ENCODE measurements at places on chromosomes 6 and 20.

DNA sequence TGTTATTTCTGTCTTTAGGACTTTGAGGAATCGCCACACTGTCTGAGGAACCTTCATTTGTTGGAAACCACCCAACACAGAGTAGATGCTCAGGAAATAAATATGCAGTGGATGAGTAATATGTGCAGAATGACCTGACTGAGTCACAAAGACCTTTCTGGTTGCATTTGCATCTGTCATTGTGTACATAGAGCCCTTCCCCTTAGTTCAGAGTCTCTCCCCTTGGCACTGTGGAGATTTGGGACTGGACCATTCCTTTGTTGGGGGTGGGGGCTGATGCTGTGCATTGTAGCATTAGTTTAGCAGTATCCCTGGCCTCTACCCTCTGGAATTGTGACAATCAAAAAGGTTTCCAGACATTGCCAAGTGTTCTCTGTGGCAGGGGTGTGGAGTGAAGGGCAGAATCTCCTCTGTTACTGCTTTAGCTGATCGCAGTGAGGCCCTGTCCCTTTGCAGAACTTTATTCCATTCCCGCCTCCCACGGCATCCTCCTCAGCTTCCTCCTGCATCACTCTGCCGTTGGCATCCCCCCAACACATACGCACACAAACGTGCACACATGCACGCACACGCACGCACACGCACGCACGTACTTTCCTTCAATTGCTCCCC lies 64.5 kb downstream of the EYA2 start:
- no peak for DNase-seq

GRCh38 chr6:159117046-159117445 lies 52.2 kb upstream of the FNDC1 start:
- no peak for DNase-seq

- DNase-seq, result no peak
Observed at GRCh38 chr6:150345781-150346180, 23.0 kb upstream of the IYD start.

GRCh38 chr6:165664559-165665383 lies 1.7 kb upstream of the PDE10A start:
- no peak for DNase-seq

GRCh38 chr6:33061987-33062386 lies 11.5 kb downstream of the HLA-DPA1 start:
- no peak for DNase-seq

- DNase-seq, result no peak
Observed at GRCh38 chr20:58845706-58846105, 5.0 kb downstream of the GNAS-AS1 start.

GRCh38 chr20:699811-700338 lies 24.3 kb upstream of the SCRT2 start:
- DNase-seq, result no peak

- no peak for DNase-seq
Observed at GRCh38 chr6:134826889-134827737, 122.8 kb downstream of the ALDH8A1 start.

GRCh38 chr20:24459733-24460132 lies 9.7 kb upstream of the SYNDIG1 start:
- DNase-seq, result no peak

DNA sequence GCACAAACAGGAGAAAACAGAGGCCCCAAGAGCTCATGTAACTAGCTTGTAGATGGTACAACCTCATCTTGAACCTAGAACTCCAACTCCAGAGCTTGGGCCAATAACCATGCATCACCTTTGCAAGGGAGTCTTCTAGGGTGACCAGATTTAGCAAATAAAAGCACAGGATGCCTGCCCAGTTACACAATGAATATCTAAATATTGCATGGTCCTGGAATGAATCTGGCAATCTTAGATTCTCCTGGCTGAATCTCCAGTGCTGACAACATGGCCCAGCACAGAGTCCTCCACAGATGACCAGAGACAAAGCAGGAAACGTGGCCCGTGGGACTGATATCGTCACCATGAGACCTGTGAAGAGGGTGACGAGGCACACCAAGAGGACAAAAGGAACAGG lies 494.1 kb downstream of the PREX1 start:
- no peak for DNase-seq
